Inflammatory macrophage treated with lipopolysaccharide for 1 hour (primary cell): ENCODE measurements at places on chromosomes 2 and 18.

DNA sequence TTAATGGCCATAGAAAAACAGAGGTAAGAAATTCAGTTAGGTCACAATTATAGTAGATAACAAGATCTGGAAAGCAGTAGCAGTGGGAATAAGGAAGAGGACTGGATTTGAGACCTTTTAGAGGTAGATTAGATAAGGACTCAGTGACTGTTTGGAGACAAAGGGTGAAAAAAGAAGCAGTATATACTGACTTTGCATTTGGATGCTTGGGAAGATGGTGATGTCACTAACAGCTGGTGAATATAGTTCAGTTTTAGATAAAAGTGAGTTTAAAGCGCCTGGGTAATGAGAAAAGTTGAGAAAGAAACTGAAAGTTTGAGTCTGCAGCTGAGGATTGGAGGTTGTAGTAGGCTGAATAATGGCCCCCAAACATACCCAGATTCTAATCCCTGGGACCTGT, 32.8 kb upstream of the TMEM17 start:
- DNase-seq = no peak

DNA sequence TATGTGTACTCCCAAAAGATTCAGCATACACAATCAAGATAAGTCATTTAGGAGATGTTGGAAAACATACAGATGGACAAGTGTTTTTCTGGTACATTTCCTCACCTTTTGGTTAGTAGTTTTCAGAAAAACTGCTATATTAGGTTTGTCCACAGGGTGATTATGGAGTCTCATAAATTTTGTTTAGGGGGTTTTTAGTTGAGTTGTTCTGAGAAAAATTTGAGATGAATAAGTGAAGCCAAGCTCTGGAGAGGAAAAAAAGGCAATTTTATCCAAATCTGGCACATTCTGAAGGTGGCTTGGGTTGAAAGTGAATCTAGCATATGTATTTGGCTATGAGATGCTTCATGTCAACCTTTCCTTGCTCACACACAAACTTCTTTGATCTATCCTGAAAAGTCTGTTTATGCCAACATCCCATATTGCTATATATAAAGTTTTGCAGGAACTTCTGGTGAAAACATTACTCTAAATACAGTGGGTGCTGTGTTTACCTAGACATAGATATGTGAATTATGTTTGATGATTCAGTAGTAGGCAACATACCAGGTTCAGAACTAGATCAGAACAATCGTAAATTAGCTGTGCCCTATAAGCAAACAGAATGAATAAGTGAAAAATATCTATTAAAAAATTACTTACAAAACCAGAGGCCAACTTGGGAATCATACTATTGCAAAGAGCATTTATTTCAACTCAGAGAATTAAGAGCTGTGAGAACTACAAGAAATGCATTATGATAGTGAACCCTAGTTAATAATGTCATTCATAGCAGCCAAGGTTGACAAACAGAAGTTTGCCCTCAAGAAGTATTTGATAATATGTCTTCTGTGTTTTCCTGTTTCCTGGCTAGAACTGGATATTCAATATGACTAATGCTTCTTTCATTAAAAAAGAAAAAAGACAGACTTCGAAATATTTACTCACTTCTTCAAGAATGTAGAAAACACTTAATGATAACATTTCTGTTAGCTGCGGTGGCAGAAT, 552.0 kb downstream of the IRS1 start:
- no peak for DNase-seq

DNA sequence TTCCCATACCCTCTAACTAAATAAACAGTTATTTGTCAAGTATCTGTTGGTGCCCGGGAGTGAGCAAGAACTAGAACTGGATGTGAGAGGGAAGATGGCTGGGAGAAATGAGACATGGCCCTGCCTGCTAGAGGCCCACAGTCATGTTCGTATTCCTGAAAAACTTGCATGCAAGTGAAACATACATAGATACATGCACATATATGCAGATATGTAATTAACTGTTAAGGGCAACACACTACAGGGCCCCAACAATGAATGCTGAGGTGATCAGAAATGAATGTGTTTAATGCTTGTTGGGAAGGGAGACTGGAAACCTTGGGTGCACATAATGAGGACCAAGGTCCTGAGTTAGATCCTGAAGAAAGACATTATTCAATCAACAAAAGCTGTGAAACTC, 49.8 kb downstream of the ADD2 start:
- DNase-seq = no peak

DNA sequence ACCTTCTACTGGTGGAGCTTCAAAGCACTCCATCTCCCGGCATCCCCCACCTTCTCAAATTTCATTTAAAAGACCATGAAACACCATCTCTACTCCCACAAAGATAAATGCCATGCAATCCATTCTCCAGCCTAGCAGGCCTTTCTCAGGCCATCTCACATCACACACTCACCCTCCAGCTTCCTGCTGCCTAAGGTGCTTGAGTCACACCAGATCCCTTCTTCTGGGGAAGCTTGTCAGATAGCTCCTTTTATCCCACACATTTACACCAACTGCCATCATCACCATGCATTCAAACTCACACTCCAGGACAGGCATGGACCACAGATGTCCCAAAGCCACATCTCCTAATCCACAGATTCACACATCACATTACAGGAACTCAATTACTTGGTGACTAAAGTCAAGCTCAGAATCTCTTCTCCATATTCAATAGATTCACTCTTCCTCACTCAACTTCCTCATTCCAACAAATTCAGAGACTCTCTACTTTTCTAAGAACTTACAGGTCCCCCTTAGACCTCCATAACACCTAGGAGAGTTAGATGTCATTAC, 292.5 kb downstream of the TNS1 start:
- DNase-seq = no peak

DNA sequence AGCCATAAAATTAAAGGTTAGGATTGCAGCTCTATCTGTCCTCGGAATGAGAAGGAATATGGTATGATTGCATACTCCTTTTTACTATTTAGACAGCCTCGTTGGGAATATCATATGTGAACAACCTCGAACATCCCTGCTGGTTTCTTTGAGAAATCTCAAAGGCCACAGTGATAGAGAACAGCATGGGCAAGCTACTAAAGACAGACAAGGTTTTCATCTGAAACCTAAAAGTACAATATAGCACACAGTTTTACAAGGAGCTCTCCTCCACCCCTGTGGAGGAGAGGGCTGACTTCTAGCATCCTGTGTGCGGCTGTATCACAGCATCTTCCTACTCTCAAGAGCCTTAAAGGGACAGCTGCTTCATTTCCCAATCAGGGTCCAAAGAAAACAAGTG, 104.3 kb downstream of the VWC2L start:
- DNase-seq = no peak

- peak; percentile 62 for DNase-seq
Observed at GRCh38 chr18:62957885-62958472, 242.6 kb downstream of the PHLPP1 start.

- DNase-seq = no peak
Observed at GRCh38 chr2:159091381-159091780, 122.9 kb downstream of the TANC1 start.

DNA sequence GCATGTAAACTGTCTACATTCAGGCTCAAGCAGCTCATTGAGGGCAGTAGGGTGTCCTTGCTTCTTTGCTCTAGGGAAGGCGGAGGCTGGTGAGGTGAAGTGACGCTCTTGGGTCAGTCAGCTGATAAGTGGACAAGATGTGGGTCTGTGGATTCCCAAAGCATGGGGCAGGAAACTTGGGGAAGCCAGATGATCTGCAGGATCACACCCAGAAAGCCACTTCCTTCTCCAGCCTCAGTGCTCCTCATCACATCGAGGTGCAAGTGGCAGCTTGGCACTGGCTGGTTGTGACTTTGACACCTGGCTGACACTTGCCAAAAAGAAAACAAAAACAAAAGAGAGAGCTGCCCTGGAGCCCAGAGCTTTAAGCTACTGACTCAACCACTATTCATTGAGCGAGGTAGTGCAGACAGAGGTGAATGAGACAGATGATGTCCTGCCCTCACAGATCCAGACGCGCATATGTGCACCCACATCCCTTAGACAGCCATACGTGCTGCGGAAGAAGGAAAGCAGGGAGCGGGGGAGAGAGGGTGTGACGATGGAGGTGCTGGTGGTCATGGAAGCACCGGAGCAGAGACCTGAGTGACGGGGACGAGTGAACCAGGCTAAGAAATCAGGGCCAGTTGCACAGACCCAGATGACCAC, 3.1 kb upstream of the CIB4 start:
- DNase-seq = no peak

DNA sequence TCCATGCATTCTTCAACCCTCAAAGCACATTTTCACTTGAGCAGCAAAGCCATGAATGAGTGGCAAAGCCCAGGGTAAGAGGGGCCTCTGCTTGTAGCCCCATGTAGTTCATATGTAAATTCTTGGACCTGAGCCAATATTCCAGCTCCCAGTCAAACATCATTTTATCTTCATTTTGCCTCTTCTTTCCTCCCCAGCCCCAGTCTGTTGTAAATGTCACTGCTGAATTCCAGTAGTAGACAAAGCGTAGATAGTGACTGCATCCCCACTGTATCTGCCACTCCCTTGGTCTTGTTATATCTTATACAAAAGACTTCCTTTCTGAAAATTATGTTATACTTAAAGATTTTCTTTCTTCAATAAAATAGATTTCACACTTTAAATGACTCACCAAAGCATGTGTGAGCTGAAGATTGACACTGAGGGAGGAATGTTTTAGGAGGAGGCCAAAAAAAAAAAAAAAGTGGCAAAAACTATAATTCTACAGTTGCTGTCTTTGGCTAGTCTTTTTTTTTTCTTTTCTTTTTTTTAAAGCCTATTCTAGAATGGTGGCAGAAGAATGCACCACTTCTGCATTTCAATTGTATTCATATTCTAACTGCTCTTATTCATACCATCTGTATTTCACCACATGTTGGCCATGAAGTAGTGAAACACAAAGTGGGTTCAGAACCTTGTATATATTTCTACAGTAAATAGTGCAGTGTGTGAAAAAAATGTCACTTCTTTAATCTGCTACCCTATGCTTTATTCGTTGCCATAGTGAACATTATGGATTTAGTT, 306.1 kb downstream of the CPS1 start:
- no peak for DNase-seq

DNA sequence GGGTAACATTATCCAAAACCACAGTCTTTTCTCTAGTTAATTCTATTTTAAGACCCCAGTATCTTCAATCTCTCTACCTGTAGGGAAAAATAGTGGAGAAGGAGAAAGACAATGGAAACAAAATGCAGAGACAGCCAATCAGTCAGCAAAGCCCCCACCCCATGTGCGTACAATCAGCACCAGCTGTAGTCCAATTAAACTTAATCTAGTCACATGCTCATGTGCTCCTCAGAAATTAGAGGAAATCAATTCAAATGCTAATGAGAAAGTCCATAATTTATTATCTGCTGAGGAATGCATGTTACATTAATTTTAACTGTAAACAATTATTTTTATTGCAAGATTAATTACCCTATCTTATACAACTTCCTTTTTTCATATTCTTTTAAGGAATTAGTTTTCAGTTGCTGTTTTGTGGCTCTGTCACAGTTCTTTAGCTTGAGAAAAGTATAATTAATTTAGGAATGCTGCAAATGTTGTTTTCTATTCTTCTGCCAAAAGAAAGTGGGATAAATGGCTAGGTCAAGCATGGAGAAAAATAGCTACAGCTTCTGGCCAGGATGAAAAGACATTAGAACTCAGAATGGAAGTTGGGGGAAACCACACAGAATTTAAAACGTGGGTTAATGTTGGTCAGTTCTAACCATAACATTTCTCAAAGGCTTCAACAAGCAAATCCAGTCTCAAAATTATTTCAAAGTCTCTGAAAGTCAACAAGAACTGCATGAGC, 232.4 kb upstream of the HNRNPA3 start:
- no peak for DNase-seq

DNA sequence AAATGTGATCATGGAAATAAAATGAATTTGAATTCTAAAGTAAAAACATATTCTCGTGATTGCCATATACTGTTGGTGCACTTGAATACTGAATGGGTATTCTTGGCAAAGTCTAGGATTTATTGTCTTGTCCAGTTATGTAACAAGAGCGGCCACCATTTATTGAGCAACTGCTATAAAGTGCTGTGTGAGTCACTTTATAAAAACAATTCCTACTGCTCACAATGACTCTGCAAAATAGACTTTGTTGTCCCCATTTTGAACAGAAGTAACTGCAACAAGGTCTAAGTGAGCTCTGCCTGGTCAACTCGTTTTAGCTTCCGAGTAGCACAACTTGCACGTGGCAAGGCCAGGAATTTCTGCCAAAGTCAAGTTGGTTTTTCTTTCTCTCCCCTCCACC, 995.6 kb upstream of the FANCL start:
- DNase-seq = peak; percentile 4

GRCh38 chr2:236445678-236446077, 123.9 kb upstream of the ACKR3 start:
- DNase-seq = no peak

GRCh38 chr2:107635883-107636282, 190.8 kb upstream of the RGPD4 start:
- DNase-seq = no peak

DNA sequence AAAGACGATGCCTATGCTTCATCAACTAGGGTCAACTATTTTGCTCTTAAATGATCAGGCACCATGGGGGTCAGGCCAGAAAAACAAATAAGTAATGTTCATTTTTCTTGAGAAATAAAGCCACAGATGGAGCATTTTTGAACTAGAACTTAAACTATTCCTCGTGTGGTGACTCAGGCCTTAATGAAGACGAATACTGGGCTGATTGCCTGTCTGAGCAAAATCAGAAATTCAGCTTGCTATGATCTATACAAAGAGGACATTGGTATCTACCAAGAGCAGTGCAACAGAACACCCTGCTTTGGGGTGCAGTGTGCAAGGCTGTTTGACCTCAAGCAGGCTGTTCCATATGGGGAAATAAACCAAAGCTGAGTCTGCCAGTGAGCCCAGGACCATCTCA, 176.0 kb downstream of the NRP2 start:
- DNase-seq = no peak

DNA sequence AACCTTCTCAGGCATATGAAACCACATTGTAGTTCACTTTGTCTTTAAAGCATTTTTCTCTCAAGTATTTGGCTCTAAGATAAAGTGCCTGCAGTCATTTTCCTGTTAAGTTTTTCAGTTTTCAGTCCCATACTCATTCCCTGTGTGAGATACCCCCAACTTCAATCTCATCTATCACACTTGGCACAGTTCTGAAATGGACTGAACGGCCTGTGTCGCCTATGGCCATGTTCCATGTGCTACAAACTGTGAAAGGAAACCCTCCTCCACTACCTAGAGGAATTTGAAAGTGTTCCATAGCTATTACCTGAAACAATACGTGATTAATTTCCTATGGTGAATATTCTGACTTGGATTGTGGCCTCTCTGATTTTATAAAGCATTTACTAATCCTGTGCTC, 319.1 kb downstream of the CTNNA2 start:
- DNase-seq = no peak

DNA sequence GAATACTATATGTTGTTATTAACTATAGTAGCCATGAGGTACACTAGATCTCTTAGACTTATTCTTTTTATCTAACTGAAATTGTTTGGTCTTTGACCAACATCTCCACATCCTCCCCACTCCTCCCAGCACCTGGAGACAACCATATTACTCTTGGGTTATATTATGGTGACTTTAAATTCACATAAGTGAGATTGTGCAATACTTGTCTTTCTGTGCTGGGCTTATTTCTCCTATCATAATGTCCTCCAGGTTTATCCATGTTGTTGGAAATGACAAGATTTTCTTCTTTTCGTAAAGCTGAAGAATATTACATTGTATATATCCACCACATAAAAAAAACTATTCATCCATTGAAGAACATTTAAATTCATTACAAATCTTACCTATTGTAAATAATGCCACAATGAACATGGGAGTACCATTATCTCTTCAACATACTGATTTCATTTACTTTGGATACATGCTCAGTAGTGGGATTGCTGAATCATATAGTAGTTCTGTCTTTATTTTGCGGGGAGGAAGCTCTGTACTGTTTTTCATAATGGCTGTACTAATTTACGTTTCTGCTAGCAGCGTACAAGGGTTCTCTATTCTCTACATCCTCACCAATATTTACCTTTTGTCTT, 159.2 kb upstream of the SCN7A start:
- no peak for DNase-seq
